Activated naive CD4-positive, alpha-beta T cell treated with anti-CD3 and anti-CD28 coated beads, Interleukin-2, amount 10 ng/mL, durations not matched to agents 5 hours and 36 hours (primary cell): ENCODE measurements at places on chromosomes 6 and 20. TPM values are rescaled to one million over a fixed set of nuclear protein-coding genes. Genes with fewer than 3 reads are reported as not detected.

The PXDC1 gene
- total RNA-seq = not detected

The ZNF391 gene
- total RNA-seq = 1.6 TPM

The SULF2 gene
- total RNA-seq = 2.1 TPM

The ALDH5A1 gene
- total RNA-seq = 4.5 TPM

The NKAIN2 gene
- not detected for total RNA-seq
